Stimulated activated CD8-positive, alpha-beta memory T cell treated with anti-CD3 and anti-CD28 coated beads, Interleukin-12 subunit alpha, Interleukin-12 subunit beta, amount 100 ng/mL, for 1 hour (primary cell): ENCODE measurements at places on chromosomes 16 and 17.
A peak's percentile ranks its signal among the peaks of the same experiment; 100 is the strongest.

DNA sequence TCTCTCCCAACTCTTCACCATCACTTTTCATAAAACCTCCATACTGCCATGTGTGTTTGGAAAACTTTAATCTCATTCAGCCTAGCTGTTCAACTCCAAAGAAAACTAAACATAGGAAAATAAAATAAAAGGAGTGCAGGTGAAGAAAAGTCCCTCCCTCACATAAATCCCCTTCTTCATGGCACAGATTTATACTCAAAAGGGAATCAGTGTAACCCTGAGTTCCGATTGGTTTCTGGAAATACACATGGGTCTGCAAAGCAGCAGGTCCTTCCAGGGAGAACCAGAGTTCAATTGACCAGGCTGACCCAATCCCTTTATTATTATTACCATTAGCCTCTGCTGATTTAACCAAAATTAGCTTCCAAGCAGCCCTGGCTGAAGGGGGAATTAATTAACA is 8.9 kb upstream of the HOXB2 start:
- no peak for DNase-seq

DNA sequence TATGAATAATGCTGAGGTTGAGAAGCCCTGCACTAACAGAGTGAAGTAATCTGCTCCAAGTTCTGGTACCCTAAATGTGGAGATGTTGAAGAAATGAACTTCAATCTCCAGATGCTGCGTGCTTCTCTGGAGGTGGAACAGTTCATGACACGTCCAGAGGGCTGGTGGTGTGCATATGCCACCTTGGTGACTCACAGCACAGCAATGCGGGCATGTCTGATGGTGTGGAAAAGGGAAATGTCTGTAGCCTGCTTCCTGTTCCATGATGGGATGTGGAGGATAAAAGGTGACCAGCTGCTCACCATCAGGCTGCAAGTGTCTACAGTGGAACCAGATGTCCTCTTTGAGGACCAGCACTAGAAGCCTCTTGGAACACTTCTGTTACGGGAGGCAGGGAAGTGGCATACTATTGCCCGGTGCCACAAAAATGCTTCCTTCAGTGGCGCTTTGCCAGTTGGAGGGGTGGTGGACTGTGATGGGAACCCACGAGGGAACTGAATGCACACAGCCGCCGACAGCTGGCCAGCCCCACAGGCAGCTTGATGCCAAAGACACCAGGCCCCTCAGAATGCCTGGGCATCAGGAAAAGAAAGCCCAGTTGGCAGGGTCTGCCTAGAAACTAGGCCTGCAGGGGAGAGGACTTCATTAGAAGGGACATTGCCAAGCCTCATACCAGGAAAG is 19.9 kb downstream of the SNX11 start:
- no peak for DNase-seq

- DNase-seq = no peak
Measured at GRCh38 chr17:38916771-38917170, 8.6 kb upstream of the LASP1NB start.

GRCh38 chr16:78437352-78437968 is 338.0 kb downstream of the WWOX start:
- peak; percentile 6 for DNase-seq

GRCh38 chr17:76240461-76241203 is at the start of gene RNF157:
TSS of gene RNF157 (minus strand) at chr17:76240493. CDS start at chr17:76240240, 253 bp downstream.
- no peak for DNase-seq

GRCh38 chr16:58498341-58499091 is 1.4 kb upstream of the NDRG4 start:
- DNase-seq = no peak

GRCh38 chr16:89572073-89572484 is 3.5 kb upstream of the CPNE7 start:
- no peak for DNase-seq

GRCh38 chr16:88477631-88478519 is 24.8 kb downstream of the ZFPM1 start:
- DNase-seq = no peak

DNA sequence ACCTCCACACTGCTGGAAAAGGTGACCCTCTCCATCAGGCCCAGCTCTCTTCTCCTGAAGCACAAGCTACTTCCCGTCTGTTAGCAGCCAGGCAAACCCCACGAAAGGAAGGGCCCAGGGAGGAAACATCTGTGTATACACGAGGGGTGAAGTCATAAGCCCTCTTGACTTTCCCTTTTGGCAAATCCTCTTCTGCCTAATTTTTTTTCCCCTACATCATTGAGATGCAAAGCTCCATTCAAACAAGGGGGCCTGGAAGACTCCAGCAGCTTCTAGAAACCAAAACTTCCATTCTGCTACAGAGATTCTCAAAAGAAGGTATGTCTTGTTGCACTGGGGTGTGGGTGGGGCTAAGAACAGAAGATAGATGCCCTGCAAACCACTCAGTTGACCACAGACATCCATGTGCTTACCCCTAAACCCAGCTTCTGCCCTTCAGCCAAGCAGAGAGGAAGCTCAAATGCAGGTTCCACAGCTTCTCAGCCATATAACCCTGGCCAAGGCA is 145.6 kb upstream of the RCVRN start:
- no peak for DNase-seq

DNA sequence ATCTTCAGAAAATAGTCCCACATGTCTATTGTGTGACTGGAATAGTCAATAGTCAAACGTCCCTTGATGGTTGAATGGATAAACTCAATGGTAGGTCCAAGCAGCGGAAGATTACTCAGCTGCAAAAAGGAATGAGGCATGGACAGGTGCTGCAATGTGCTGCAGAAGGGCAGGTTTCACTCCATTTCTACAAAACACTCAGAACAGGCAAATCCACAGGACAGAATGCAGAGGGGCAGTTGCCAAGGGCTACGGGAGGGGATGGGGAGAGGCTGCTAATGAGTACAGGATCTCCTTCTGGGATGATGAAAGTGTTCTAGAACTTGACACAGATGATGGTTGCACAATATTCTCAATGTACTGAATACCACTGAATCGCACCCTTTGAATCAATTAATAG is 151.0 kb downstream of the RBFOX3 start:
- DNase-seq = no peak

DNA sequence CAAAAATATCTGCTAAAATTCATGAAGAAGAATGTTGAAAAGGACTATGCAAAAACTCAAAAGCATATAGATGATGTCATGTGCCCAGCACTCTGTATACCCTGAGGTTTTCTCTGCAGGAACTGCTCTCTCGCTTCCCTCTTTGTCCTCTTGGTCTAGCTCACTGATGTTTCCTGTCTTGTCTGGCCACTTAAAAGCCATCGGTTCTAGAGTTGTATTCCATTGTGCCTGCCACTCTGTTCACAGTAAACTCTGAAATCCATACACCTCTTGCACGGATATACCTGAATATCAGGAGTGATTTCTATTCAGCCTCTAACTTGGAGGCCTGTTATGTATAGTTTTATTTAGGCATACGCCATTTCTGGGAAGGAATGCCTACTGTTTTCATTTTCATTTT is 101.0 kb upstream of the CNTNAP4 start:
- DNase-seq = no peak

DNA sequence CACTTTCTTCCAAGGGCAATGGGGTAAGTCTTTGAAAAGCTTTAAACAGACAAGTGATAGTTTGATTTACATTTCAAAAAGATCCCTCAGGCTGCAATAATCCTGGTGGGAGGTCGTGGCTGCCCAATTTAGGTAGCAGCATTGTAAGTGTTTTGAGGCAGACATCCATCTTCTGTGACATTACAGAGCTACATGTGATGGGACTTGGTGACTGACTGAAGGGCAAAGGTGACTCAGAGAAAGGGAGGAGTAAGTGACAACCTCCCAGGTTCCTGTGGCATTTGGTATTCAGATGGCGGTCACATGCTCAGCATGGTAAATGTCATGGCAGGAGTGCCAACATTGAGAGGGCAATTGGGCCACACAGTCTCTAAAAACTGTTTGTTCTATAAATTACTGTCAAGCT is 26.5 kb downstream of the STAT3 start:
- peak; percentile 19 for DNase-seq

DNA sequence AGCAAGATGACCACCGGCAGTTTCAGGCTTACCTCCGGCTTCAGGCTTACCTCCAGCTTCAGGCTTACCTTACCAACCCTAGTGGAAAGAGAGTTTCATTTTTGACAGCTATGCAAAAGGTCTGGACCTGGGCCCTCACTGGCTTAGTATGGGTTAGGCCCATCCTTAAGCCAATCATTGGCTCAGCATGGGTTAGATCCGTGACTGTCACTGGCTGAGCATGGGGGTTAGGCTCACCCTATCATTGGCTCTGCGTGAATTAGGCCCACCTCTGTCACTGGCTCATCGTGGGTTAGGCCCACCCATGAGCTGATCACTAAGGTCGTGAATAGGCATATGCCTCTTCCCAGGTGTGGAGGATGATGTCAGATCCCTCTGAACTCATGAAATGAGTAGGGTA is 8.1 kb downstream of the NDE1 start:
- no peak for DNase-seq

DNA sequence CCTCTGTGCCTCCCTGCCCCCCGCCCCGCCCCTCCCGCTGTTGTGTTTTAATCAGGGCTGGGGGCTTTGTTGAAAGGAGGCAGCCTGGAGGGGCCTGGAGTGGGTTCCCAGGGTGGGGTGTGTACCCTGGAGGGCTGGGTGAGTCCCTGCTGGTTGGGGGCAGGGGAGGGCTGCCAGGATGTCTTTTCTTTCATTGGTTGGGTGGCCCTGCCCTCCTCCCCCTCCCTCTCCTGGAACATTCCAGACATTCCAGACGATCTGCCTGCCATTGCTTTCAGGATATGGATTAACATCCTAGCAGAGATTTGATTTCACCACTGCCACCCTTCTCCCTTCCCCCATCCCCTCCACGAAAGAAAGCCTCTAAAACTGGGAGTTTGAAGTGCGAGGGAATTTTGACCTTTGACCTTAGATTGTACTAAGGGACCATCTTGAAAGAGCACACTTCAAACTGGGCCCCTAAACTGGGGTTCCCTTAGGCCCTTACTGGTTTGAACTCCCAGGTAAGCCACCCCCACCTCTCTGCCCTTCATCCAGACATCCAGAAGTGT is 25.3 kb downstream of the IGF2BP1 start:
- DNase-seq = no peak

GRCh38 chr17:49180998-49181635 is 29.3 kb downstream of the GNGT2 start:
- DNase-seq = no peak

GRCh38 chr17:30543456-30543855 is 66.2 kb downstream of the GOSR1 start:
- no peak for DNase-seq

DNA sequence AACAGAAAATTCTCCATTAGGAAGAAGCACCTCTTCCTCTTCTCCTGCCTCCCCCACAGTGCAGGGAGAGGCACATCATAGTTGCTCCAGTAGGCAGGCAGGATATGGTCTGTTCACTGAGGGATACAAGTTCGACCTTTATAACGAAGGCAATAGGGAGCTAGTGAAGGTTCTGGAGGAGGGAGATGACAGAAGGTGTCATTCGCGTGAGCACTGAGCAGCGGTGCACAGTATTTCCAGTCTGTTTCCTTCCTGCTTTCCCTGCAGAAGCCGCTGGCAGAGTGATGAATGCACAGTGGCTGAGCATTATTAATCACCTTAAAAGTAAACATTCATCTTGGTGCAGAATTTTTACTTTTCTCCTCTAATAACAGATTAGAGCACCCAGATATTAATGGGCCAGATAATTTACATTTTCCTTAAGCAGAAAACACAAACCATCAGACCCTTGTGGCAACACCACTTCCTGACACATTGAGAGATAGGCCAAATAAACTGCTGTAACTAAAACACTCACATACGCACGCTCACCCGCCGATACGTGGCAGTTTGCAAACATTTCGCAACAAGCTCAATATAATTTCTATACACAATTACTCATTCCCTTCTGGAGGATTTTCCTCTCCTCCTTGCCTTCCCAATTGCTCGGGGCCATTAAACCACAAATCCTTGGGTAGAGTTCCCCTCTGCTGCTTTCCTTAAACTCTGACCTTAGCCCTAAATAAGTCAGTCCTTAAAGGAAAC is 69.5 kb downstream of the AIPL1 start:
- no peak for DNase-seq

DNA sequence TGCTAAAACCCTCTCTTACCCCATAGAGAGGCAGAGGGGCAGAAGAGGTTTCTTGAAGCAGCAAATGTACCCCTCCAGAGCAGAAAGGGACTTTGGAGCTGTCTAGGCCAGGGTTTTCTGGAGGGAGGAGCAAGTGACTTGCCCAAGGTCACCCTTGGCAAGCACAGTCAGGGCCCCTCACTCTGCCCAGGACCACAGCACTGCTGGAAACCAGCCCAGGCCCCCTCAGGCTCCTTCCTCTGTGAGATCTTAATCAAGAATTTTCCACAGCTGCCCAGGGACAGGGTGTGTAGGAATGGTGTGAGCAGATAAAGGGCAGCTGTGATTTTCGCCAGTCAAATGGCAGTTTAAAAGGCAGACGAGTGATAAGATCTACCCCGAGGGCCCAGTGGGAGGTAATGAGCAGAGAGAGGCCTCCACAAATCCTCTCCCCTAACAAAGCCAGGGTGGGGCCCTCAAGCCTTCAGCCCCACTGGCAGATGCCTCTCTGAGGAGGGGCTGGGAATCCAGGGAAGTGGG is 3.9 kb upstream of the SLC12A3 start:
- no peak for DNase-seq

GRCh38 chr17:1930337-1930645 is 94.8 kb downstream of the RTN4RL1 start:
- no peak for DNase-seq
